ENCODE measurements at places on chromosomes 2 and 18. TPM values are rescaled to one million over a fixed set of nuclear protein-coding genes. Genes with fewer than 3 reads are reported as not detected.

GRCh38 chr2:160474319-160474645 is 19.3 kb downstream of the RBMS1 start:
- H3K27me3 ChIP-seq: no peaks in the 10 kb centered on the region
- H3K4me3 ChIP-seq: peak overlapping the region; percentile 61
- peaks cover 65% of the 10 kb centered on the region for H3K4me1 ChIP-seq

DNA sequence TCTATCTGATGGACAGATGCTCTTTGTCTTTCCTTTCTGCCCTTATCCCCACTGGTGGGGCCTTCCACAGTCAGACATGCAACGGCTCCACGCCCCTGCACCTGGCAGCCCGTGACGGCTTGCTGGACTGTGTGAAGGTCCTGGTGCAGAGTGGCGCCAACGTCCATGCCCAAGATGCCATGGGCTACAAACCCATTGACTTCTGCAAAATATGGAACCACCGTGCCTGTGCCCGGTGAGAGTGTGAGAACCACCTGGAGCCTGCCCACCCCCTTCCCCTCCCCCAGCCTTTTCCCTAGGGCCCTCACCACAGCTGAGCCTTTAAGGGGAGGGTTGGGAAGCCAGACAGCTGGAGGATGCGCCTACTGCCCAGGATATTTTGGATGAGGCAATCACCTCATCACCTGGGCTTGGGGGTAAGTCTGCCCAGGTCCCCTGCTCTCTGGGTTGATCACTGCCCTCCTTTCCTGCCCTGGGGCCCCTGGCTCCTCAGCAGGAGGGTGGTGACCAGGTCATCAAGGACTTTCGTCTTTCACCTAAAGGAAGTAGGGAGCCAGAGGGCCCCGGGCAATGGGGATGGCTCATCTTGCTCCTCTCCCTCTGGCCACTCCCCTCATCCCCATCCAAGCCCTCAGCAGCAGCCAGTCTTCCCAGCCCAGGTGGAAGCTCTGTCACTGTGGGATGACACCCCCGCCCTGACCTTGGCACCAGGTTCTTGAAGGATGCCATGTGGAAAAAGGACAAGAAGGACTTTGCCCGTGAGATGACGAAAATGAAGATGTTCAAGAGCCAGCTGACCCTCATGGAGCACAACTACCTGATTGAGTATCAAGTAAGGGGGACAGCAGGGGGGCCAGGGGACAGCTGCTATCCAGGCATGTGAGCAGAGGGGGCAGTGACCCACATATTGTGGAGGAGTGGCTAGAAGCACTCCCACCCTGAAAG is 3.7 kb downstream of the ANKRD53 start:
- H3K4me1 ChIP-seq: peaks cover 21% of the 10 kb centered on the region
- H3K27me3 ChIP-seq: no peaks in the 10 kb centered on the region
- no peak overlapping the region for H3K4me3 ChIP-seq
- DNase-seq: peak; percentile 5
- peaks cover 8% of the 10 kb centered on the region for H3K36me3 ChIP-seq

- H3K4me3 ChIP-seq: no peak overlapping the region
- H3K27ac ChIP-seq: no peak overlapping the region
- no peak for DNase-seq
- no peaks in the 10 kb centered on the region for H3K27me3 ChIP-seq
- no peaks in the 10 kb centered on the region for H3K4me1 ChIP-seq
- no peaks in the 10 kb centered on the region for H3K36me3 ChIP-seq
Measured at GRCh38 chr2:209911486-209911885, 91.0 kb upstream of the RPE start.

- peak overlapping the region; percentile 49 for H3K27ac ChIP-seq
- peaks cover 27% of the 10 kb centered on the region for H3K4me1 ChIP-seq
- H3K36me3 ChIP-seq: no peaks in the 10 kb centered on the region
Measured at GRCh38 chr2:181393472-181393871, 63.7 kb upstream of the ITGA4 start.

DNA sequence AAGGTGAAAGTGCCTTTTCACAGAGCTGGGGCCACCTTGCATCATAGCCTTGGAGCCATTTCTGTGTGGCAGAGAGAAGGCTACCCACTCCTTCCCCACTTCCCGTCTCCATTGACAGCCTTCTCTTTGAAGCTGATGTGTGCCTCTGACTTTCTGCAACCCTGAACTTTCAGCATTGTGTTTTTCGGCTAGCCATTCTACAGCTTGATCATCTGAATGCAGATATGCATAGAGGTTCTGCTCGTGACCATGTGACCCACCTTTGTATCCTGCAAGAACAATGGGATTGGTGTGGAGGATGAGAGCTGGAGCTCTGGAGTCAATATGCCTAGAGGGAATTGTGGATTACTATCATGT is 69.1 kb upstream of the KCNE4 start:
- no peak overlapping the region for H3K4me3 ChIP-seq
- DNase-seq: no peak
- no peaks in the 10 kb centered on the region for H3K36me3 ChIP-seq
- peaks cover 9% of the 10 kb centered on the region for H3K4me1 ChIP-seq
- H3K27ac ChIP-seq: no peak overlapping the region

The OTOS gene
- total RNA-seq: not detected

DNA sequence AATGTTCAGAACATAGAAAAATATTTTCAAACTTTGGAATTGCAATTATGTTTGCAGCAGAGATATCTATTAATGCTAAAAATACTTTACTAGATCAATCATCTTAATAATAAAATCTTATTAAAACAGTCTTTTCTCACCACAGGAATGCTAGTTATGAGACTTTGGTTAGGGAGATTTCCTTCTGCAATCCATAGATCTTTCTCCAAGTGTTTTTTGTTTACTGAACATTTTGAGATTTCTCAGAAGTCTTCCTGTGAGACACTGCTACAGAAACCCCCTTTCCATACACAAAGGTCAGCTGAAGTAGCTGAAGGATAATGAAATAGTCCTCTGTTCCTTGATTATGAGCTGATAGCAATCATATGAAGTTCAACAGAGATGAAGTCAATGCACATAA is 59.4 kb upstream of the RAPH1 start:
- peaks cover 18% of the 10 kb centered on the region for H3K4me1 ChIP-seq
- DNase-seq: no peak
- no peak overlapping the region for H3K27ac ChIP-seq

GRCh38 chr2:20823917-20824316 is 1.0 kb upstream of the LDAH start:
- peaks cover 23% of the 10 kb centered on the region for H3K4me1 ChIP-seq
- peaks cover 5% of the 10 kb centered on the region for H3K36me3 ChIP-seq
- no peak for DNase-seq
- no peak overlapping the region for H3K27ac ChIP-seq
- peak overlapping the region; percentile 26 for H3K4me3 ChIP-seq
- H3K27me3 ChIP-seq: no peaks in the 10 kb centered on the region

- H3K4me1 ChIP-seq: peaks cover 14% of the 10 kb centered on the region
- H3K27ac ChIP-seq: peak overlapping the region; percentile 33
- H3K36me3 ChIP-seq: peaks cover 5% of the 10 kb centered on the region
- DNase-seq: no peak
- H3K27me3 ChIP-seq: no peaks in the 10 kb centered on the region
Measured at GRCh38 chr18:57587098-57587661, 678 bp upstream of the FECH start.

GRCh38 chr2:196504788-196505187 is 134.7 kb upstream of the CCDC150 start:
- H3K36me3 ChIP-seq: no peaks in the 10 kb centered on the region
- H3K4me1 ChIP-seq: no peaks in the 10 kb centered on the region
- no peak overlapping the region for H3K4me3 ChIP-seq
- peaks cover 9% of the 10 kb centered on the region for H3K27me3 ChIP-seq
- H3K27ac ChIP-seq: no peak overlapping the region

- peaks cover 70% of the 10 kb centered on the region for H3K4me1 ChIP-seq
- H3K4me3 ChIP-seq: no peak overlapping the region
- H3K27me3 ChIP-seq: no peaks in the 10 kb centered on the region
Measured at GRCh38 chr2:201186982-201187381, 4.0 kb downstream of the CASP10 start.

DNA sequence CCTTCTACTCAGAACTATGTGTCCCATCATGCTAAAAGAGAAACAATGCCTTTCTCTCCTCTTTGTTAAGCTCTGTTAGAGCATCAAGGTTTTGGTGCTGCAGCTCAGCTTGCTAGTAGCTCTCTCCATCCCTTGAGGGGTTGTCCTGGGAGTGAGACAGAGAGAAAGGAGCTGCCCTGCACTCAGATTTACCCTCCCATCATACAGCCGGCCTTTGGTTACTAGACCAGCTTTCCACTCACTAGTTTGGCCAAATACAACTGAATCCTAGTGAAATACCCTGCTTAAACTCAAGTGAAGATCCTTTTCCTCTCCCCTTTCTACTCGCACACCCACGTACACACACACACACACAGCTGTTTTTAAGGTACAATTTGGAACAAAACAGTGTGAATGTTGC is 2.3 kb upstream of the CHN1 start:
- peaks cover 31% of the 10 kb centered on the region for H3K27me3 ChIP-seq
- no peak for DNase-seq
- H3K4me1 ChIP-seq: peaks cover 4% of the 10 kb centered on the region
- no peak overlapping the region for H3K4me3 ChIP-seq
- no peaks in the 10 kb centered on the region for H3K36me3 ChIP-seq
- no peak overlapping the region for H3K27ac ChIP-seq

DNA sequence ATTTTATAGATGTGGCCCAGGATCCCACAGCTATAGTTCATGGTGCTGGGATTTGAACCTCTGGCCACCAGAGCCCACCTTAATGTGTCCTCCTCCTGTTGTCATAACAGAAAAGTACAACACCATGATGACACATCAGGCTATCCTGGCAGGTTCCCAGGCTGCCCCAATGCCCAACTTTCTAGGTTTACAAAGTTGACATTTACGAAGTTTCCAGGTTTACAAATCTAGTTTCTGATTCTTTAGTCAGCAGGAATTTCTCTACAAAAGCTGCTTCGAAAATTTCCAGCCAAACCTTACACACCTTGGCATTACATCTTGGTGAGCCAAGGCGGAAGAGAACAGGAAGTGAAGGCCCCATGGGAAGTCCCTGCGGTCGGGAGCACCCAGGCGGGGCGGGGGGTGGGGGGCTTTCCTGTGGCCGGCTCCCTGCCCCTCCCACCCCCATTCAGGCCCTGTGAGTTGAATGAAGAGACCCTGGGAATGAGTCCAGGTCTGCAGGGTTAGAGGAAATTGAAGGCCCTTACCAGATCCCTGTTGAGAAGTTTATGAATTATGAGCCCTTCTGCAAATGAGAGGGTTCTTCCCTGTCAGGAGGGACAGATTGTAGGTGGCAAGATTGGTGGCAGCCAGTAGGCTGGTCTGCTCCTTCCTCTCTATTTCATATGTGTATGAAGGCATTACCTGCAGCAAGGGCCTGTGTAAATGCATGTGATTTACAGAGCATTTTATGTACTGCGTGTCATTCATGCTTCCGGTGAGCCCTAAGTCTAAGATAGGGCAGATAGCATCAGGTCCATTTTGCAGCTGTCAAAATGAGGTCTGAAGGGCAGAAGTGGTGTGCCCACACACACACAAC is 11.1 kb upstream of the IL1RN start:
- H3K4me3 ChIP-seq: no peak overlapping the region
- peaks cover 3% of the 10 kb centered on the region for H3K27me3 ChIP-seq
- H3K36me3 ChIP-seq: no peaks in the 10 kb centered on the region
- DNase-seq: peak; percentile 41

DNA sequence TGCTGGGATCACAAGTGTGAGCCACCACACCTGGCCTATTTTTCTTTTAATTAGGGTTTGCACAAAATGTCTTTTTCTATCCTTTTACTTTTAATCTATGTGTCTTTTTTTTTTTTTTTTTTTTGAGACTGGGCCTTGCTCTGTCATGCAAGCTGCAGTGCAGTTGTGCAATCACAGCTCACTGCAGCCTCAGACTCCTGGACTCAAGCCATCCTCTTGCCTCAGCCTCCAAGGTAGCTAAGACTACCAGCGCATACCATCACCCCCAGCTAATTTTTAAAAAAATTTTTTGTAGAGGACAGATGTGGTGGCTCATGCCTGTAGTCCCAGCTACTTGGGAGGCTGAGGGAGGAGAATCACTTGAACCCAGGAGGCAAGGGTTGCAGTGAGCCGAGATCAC is 27.1 kb downstream of the ADCY3 start:
- no peak for DNase-seq
- no peak overlapping the region for H3K27ac ChIP-seq
- H3K27me3 ChIP-seq: no peaks in the 10 kb centered on the region
- H3K36me3 ChIP-seq: peaks cover 45% of the 10 kb centered on the region
- H3K4me1 ChIP-seq: no peaks in the 10 kb centered on the region

DNA sequence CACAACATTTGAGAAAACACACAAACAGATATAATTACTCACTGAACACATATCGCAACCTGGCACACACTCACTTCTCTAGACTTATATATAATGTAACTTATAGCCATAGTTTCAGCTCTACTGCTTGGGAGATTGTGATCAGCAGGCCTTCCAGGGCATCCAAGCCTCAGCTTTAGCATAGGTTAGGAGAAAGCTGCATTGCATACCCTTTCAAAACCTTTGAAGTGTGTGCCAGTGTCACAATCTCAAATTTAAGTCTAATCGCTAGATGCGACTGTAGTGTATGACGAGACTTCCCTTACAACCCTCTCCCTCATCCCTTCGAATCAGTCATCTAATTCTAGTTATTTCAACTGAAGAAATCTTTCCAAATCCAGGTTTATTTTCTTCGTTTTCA is 30.9 kb downstream of the SLC66A3 start:
- no peak overlapping the region for H3K4me3 ChIP-seq
- peaks cover under 1% of the 10 kb centered on the region for H3K36me3 ChIP-seq
- no peak overlapping the region for H3K27ac ChIP-seq
- no peak for DNase-seq
- H3K4me1 ChIP-seq: no peaks in the 10 kb centered on the region
- no peaks in the 10 kb centered on the region for H3K27me3 ChIP-seq

GRCh38 chr18:58405107-58405898 is 223.6 kb downstream of the ALPK2 start:
- no peak overlapping the region for H3K27ac ChIP-seq
- no peak for DNase-seq
- H3K27me3 ChIP-seq: no peaks in the 10 kb centered on the region
- H3K36me3 ChIP-seq: no peaks in the 10 kb centered on the region

The CCDC74B gene
- total RNA-seq: 3.2 TPM

DNA sequence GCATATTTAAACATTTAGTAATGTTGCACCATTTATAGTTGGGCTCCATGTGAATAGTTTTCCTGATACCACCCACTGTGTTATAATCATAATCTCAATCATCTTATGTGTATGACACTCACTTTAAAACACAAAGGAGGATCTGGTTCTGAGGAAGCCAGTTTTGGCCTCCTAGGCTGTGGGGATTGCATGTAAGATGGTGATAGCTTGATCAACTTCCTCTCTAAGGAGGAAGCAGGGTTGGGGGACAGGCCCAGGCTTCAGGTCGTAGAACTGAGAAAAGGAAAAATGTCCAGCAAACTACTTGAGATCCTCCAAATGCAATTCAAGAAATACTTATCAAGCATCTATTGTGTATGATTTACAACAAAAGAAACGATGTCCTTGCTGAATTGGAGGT is 4.9 kb upstream of the PPM1B start:
- no peak overlapping the region for H3K27ac ChIP-seq
- H3K36me3 ChIP-seq: peaks cover under 1% of the 10 kb centered on the region
- H3K4me1 ChIP-seq: peaks cover 7% of the 10 kb centered on the region
- no peak overlapping the region for H3K4me3 ChIP-seq
- DNase-seq: no peak

The ERCC3 gene
- total RNA-seq: 47.3 TPM
